Activated CD4-positive, alpha-beta memory T cell treated with anti-CD3 and anti-CD28 coated beads, Interleukin-2, amount 10 ng/mL, durations not matched to agents 7 days and 5 days (primary cell): ENCODE measurements at places on chromosomes 5 and 9. TPM values are rescaled to one million over a fixed set of nuclear protein-coding genes. Genes with fewer than 3 reads are reported as not detected.

MEIKIN gene
- 1.1 TPM for total RNA-seq

DNA sequence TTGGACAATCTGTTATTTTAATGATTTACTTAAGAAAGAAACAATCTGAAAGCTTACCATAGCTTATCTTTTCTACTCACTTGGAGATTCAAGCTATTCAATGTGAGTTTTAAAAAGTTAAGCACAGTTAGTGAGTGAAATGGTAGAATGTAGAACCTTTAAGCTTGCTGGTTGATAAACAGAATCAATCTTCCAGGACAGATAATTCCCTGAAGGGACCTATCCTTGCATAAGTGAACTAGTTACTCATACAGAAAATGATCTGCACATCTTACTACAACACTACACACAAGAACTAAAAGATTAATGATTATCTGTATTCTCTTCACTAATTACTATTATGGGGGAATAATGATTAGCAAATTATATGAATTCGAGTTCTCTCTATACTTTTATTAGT lies 165.6 kb downstream of the PALM2AKAP2 start:
- H3K4me3 ChIP-seq, result no peak overlapping the region
- H3K36me3 ChIP-seq, result peaks cover 7% of the 10 kb centered on the region
- H3K27ac ChIP-seq, result no peak overlapping the region
- H3K27me3 ChIP-seq, result peaks cover 2% of the 10 kb centered on the region
- H3K4me1 ChIP-seq, result peaks cover 3% of the 10 kb centered on the region
- DNase-seq, result no peak

TMC1 gene
- total RNA-seq, result 0.28 TPM

DNA sequence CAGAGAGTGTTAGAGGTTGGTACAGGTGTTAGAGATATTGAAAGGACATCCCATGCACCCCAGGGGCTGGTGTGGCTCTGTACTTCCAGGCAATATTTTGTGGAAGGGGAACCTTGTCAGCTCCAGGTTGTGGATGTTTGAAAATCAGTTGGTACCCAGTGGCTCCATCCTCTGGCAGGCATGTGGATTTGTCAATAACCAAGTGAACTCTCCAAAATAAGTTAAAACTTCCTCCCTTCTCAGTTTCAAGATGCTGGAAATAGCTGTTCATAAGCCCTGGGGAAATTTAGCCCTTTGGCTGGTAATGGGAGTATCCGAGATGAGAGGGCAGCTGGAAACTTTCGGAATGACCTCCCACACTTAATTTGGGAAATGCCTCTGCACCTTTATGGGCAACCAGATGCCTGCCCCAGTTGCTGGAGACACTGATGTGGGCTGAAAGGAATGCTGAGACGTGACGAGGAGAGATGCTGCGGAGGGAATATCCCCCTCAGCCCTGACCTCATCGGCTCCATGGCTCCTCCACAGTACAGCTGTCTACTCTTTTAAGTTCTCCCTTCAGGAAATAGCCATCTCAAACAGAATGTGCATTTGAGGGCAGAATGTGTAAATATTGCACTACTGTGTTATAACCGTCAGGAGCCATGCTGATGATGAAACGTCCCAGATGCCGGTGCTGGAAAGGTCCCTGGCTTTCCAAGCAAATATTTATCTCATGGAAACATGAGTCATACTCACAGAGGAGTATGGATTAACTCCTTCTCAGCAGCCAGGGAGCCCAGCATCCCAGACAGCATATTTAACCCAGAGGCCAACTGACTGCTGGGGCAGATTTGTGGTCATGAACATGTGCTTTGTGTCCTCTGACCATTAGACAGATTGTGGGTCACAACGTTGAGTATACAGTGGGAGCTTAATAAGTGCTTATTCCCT lies 29.5 kb downstream of the TGFBI start:
- H3K4me3 ChIP-seq, result no peak overlapping the region
- H3K4me1 ChIP-seq, result peaks cover 1% of the 10 kb centered on the region
- H3K27me3 ChIP-seq, result peaks cover 2% of the 10 kb centered on the region

DNA sequence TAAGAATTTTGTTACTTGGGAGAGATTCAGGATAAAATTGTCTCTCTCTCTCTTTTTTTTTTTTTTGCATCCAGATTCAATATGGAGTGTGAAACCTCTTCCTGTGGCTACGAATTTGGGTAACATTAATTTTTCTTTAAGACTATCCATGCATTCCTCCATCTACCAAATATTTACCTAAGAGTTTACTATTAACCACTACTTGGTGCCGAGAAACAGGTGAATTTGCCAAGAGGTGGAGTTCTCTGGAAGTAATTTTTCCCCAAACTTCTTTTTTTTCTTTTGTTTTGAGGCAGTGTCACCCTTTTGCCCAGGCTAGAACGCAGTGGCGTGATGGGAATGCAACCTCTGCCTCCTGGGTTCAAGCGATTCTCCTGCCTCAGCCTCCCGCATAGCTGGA lies 206.3 kb upstream of the VLDLR start:
- no peaks in the 10 kb centered on the region for H3K27me3 ChIP-seq
- no peak for DNase-seq
- H3K36me3 ChIP-seq, result no peaks in the 10 kb centered on the region
- H3K27ac ChIP-seq, result no peak overlapping the region
- no peak overlapping the region for H3K4me3 ChIP-seq

GRCh38 chr5:164054461-164054860 lies 549.0 kb downstream of the MAT2B start:
- no peak overlapping the region for H3K27ac ChIP-seq
- no peaks in the 10 kb centered on the region for H3K4me1 ChIP-seq
- no peaks in the 10 kb centered on the region for H3K36me3 ChIP-seq
- no peak for DNase-seq
- H3K27me3 ChIP-seq, result no peaks in the 10 kb centered on the region

DNA sequence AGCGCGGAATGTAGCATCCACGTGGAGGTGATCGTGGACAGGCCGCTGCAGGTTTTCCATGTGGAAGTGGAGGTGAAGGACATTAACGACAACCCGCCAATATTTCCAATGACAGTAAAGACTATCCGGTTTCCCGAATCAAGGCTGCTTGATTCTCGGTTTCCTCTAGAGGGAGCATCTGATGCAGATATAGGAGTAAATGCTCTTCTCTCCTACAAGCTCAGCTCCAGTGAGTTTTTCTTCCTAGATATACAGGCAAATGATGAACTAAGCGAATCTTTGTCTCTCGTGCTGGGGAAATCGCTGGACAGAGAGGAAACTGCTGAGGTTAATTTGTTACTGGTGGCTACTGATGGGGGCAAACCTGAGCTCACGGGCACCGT lies 598 bp downstream of the PCDHA2 start:
- no peaks in the 10 kb centered on the region for H3K36me3 ChIP-seq
- H3K27me3 ChIP-seq, result no peaks in the 10 kb centered on the region
- H3K4me1 ChIP-seq, result no peaks in the 10 kb centered on the region
- DNase-seq, result no peak

DNA sequence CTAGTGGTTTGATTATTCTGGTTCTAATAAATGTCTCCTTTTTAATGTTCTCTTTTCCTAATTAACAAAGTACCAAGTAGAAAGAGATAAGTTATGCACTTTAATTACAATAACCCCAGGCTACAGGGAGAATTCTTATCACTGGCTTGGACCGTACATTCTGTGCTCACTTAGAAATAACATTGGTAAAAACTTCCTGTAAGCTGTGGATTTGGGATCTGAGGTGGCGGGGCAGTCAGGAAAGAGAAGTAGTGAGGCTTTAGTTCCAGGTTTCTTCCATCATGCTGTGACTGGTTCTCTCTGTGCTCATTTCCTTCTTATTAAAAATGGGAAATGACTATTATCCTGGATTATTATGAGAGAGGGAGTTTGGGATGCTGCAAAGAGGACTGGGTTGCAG lies 142.0 kb downstream of the EGFLAM start:
- peaks cover 46% of the 10 kb centered on the region for H3K27me3 ChIP-seq
- DNase-seq, result no peak
- H3K4me1 ChIP-seq, result no peaks in the 10 kb centered on the region

GRCh38 chr5:112063856-112064255 lies 306.9 kb upstream of the NREP start:
- no peaks in the 10 kb centered on the region for H3K36me3 ChIP-seq
- H3K4me3 ChIP-seq, result no peak overlapping the region
- H3K4me1 ChIP-seq, result no peaks in the 10 kb centered on the region
- no peak for DNase-seq
- H3K27ac ChIP-seq, result no peak overlapping the region

GRCh38 chr9:69044240-69045219 lies 9.0 kb downstream of the FXN start:
- no peak overlapping the region for H3K4me3 ChIP-seq
- peaks cover 48% of the 10 kb centered on the region for H3K4me1 ChIP-seq
- no peaks in the 10 kb centered on the region for H3K27me3 ChIP-seq
- peak; percentile 68 for DNase-seq

GRCh38 chr5:138482638-138483037 lies 17.4 kb downstream of the EGR1 start:
- H3K4me3 ChIP-seq, result no peak overlapping the region
- no peak overlapping the region for H3K27ac ChIP-seq
- H3K27me3 ChIP-seq, result peaks cover 13% of the 10 kb centered on the region
- H3K36me3 ChIP-seq, result no peaks in the 10 kb centered on the region
- H3K4me1 ChIP-seq, result no peaks in the 10 kb centered on the region

- H3K4me3 ChIP-seq, result no peak overlapping the region
- no peaks in the 10 kb centered on the region for H3K36me3 ChIP-seq
- no peak for DNase-seq
- H3K27ac ChIP-seq, result no peak overlapping the region
- no peaks in the 10 kb centered on the region for H3K27me3 ChIP-seq
These were observed 284.9 kb upstream of the FBXL7 start for GRCh38 chr5:15215056-15215455.

GPR150 gene
- total RNA-seq, result 1.7 TPM

IFNK gene
- total RNA-seq, result not detected

DNA sequence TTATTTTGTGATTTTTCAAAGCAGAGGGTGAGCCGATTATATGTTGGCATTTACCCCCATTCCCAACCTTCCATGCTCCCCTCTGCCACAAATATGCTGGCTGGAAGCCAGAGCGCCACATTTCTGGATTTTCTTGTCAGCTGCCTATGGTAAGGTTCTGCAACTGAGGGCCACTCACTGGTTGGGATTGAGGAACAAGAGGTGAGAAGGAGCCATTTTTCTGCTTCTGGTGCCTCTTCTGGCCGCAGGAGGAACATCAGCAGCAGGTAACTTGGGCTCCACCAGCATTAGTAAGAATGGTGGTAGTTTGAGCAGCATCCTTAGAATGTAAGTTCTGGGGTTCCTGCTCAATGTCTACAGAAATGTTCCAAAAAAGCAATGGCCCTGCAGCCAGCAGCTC lies 159.5 kb upstream of the MAST4 start:
- peaks cover 1% of the 10 kb centered on the region for H3K4me1 ChIP-seq
- no peaks in the 10 kb centered on the region for H3K36me3 ChIP-seq
- no peak overlapping the region for H3K4me3 ChIP-seq
- peaks cover 5% of the 10 kb centered on the region for H3K27me3 ChIP-seq
- no peak for DNase-seq

SLC4A9 gene
- total RNA-seq, result 0.43 TPM

FAM151B gene
- total RNA-seq, result 0.28 TPM
